ENCODE measurements at places on chromosomes 16 and 17.

DNA sequence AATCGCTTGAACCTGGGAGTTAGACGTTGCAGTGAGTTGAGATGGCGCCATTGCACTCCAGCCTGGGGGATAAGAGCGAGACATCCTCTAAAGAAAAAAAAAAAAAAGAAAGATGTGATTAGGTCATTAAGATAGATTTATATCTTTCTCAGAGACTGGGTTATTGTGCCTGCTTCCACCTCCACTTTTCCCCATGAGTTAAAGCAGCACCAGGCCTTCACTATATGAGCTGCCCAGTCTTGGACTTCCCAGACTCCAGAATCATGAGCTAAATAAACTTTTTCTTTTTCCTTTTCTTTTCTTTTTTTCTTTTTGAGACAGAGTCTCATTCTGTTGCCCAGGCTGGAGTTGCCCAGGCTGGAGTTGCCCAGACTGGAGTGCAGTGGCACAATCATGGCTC is 19.4 kb upstream of the CDH1 start:
- no peak for DNase-seq

- no peak for DNase-seq
Observed at GRCh38 chr16:85018529-85019236, 7.3 kb upstream of the ZDHHC7 start.

GRCh38 chr17:72301887-72302286 is 181.1 kb downstream of the SOX9 start:
- DNase-seq, result no peak

DNA sequence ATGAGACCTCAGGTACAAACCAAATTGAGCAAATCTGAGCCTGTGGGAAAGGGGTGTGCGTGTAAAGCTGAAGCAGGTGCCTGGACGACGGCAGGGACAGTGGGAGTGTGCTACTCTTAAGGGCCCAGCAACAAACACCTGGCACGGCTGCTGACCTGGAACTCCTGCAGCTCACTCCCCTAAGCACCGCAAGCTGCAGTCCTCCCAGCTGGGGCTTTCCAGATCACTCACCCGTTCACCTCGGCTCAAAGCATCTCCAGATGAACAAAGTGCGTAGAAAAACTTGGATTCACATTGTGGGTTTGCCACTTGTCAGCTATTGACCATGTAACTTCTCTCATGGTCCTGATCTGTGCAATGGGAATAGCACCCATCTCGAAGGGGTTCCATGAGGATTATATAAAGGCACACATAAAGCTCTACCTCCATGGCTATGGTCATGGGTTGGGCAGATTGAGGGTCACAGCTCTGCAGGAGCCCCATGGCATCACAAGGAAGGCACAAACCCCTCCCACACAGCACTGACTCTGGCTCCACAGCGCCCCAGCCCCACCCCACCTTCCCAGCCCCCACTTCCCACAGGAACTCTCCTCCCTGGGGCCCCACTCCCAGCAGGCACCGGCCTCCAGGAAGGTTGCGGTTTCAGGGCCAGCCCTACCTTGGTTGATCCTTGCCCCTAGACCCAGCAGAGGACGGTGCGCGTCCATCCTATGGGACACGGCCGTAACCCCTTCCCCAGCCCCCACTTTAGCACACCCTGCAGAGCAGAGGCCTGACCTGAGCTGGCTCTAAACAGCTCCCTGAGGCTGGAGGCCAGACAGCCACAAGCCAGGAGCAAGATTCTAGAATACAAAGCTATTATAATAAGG is 21.9 kb downstream of the ST3GAL2 start:
- no peak for DNase-seq

GRCh38 chr17:59425085-59425931 is 93.9 kb downstream of the YPEL2 start:
- no peak for DNase-seq

GRCh38 chr17:49024523-49024922 is 27.3 kb downstream of the IGF2BP1 start:
- no peak for DNase-seq

- DNase-seq, result no peak
Observed at GRCh38 chr17:63961355-63962212, 11.1 kb downstream of the SCN4A start.

DNA sequence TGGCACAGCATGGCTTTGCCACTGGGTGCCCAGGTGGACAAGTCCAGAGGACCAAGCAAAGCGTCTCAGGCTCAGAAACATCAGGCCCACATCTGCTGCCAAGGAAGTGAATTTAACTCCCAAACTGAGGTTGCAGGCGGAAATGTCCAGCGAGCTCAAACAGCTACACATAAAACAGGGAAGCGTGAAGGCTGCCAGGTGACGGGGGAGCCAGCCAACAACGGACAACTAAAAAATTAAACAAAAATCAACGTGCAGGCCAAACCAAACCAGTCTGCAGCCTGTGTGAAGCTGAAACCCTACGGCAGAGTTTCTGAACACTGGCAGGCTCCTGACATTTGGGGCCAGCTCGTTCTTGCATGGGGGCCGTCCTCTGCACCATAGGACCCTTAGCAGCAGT is 2.5 kb downstream of the TK1 start:
- DNase-seq, result no peak

DNA sequence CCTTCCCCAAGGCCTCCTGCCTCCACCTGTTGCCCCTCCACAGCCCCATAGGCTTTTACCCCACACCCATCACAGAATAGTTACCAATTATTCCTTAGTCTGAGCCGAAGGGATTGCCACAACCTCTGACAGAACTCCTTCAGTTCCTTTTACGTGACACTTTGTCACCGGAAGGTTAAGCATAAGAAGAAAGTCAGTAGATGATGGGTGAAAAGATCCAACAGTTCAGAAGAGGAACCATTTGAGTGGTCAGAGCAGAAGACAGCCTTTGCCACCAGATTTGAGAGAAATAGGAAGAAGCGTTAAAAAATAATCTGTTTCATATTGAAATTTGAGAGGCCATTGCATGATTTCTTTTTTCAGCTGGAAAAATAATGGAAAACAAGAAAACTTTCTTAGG is 1.2 kb downstream of the SRR start:
- DNase-seq, result no peak
